Iris pigment epithelial cell (primary cell): ENCODE measurements at places on chromosomes 3 and 15.

- no peak for DNase-seq
These were observed 57.1 kb downstream of the SNTN start for GRCh38 chr3:63709576-63709975.

GRCh38 chr3:69784954-69785514, 45.8 kb downstream of the MITF start:
- peak; percentile 89 for DNase-seq

DNA sequence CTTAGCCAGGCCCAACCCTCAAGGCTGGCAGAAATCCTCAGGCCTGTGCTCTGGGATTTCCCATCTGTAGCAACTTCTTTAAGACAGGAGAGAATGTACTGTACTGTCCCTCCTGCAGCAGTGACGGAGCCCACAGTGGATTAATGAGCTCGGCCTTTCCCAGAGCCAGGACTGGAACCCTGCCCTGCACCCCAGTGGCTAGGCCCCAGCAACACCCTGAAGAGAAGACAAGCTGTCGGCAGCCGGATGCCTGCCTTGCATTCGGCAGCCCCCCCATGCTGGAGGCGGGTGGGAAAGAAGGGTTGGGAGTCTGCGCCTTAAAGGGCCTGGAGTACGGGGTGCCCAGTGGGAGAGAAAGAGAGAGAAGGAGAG, 32.0 kb downstream of the KLHL25 start:
- DNase-seq = no peak

GRCh38 chr15:61682891-61683735, 377.1 kb downstream of the VPS13C start:
- no peak for DNase-seq

DNA sequence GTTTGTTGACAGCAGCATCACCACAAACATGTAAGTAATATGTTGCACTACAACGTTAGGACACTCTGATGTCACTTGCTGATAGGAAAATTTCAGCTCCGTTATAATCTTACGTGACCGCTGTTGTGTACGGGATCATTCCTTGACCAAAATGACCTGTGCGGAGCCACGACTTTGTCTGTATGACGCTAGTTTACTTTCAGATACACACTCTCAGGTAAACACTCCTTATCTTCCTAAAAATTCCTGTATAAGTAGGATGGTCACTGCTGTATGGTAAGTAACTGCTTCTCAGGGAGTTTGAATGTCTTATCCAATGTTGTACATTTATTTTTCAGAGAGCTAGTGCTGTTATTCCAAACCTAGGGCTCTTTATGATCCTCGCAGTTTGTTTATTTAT, 410.3 kb downstream of the NAALADL2 start:
- no peak for DNase-seq
